ENCODE measurements at places on chromosomes 16 and 17.
A peak's percentile ranks its signal among the peaks of the same experiment; 100 is the strongest.

GRCh38 chr17:70271200-70271599 is 101.9 kb downstream of the KCNJ2 start:
- DNase-seq, result no peak

- DNase-seq, result no peak
Observed at GRCh38 chr17:7961421-7961820, 29.4 kb downstream of the CNTROB start.

DNA sequence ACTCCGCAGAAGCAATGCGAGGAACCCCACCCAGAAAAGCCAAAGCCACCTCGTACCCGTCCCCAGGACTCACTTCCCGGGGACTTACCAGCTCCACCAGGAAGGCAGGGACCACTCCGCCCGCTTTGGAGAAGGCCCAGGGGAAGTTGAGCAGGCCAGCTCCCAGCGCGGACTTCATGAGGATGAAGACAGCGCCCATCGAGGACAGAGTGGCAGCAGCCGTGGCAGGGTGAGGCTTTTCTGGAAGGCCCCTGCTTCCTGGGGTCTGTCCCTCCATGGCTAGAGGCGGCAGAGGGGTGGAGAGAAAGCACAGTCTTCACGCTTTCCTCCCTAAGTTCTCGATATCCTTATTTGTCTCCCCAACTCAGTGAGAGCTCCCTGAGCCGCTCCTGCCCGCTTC is 714 bp downstream of the SLC38A8 start:
- DNase-seq, result no peak

- DNase-seq, result no peak
Observed at GRCh38 chr16:83942815-83943515, 10.1 kb upstream of the OSGIN1 start.

GRCh38 chr16:58421529-58421928 is 29.3 kb downstream of the GINS3 start:
- DNase-seq, result no peak

- DNase-seq, result no peak
Observed at GRCh38 chr16:89257281-89257731, 39.8 kb downstream of the ZNF778 start.

DNA sequence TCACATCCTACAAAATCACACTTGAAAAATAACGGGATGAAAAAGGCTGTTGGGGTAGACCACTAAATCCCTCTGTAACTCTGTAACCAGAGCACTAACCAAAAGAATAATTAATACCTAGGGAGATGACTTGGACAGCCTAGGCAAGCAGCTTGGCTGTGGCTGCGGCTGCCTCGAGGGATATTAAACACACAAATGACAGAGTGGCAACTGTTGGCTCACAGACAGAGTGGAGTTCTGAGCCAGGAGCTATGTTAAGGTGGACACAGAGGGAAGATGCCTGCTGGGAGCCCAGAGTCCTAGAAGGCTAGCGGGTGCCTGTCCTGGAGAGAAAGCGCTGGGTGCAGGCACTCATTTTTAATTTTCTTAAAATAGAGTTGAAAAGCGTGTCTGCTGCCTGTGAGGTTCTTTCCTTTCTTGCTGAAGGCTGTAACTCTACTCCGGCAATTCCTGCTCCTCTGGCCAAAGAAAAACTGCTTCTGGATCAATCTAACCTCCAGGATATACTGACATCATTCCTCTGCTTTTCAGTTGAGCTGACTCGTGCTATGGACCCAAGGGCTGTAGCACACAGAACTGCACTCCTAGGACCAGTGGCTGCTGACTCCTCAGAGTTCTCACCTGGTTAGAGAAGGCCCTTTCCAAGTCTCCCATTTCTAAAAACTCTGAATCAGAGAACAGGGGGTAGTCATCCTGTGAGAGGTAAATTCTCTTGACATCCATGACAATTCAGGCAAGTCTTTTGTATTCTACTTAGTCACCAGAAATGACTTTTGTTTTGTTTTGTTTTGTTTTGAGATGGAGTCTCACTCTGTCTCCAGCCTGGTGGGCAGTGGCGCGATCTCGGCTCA is 147.9 kb downstream of the STX8 start:
- DNase-seq, result no peak

DNA sequence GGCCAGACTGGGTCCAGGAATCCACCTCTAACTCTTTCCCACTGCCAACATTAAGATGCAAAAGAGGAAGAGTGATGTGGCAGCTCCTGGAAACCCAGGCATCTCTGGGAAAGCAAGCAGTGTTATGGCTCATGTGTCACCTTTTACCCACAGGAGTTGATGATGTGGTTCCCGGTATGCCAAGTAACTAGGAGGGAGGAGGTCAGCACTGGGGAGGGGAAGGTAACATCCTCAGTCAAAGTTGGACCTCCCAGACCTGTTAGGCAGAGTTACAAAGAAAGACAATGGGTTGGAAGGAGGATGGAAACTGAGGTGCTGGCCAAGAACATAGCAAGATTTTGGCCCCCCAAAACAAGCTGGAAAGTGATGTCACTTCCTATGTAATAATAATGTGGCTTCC is 11.4 kb downstream of the KRABD2 start:
- no peak for DNase-seq

DNA sequence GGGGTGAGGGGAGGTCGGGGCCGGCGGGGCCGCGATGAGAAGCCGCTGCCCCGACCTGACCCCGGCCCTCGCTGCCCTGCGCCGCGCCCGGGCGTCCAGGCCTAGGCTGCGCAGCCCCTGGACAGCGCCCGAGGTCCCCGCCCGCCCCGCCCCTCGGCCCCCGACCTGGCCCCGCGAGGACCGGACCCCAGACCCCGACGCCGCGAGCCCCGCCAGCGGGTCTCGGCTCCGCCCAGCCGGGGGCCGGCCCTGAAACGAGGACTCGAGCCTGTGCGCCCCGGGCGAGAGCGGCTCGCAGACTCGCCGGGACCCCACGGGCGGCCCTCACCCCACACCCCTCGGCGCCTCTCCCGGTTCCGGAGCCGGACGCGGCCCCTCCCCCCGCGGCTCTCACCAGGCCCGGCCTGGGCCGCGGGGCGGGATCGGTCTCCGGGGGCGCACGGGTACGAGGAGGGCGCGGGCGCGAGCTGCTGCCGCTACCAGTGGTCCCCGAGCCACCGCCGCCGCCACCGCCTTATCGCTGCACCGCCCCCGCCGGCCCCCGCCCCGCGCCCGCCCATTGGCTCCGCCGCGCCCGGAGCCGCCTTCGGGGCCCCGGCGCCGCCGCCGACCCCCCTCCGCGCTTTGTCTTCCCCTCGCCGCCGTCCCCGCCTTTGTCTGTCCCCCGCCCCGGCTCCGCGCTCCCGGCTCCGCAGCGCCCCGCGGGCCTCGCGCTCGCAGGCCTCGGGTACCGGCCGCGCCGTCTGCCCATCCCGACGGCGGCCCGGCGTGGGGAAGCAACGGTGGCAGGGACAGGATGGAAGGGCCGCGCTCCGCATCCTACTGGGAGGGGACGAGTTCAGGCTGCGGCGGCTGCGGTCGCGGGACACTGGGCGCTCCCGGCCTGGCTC is at the start of gene LIMD2:
LIMD2 (minus strand) TSS at position 488 of the 890 bp plus-strand sequence. CDS start 827 bp downstream, outside the sequence.
- DNase-seq, result peak; percentile 25

- no peak for DNase-seq
Observed at GRCh38 chr17:7825206-7825990, 8.6 kb upstream of the KDM6B start.

DNA sequence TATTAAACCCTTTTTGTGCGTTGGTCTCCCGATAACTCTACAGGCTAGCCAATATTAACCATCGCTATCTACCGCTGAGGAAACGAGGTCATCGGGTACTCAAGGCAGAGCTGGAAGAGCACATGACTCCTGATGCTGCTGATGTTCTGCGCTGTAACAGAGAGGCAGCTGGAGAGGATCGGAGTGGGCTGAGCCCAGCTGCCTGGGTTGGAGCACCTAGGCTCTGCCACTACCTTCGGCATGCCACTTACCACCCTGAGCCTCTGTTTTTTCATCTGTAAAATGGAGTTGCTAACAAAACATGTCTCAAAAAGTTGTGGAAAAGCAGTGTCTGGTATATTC is 432 bp upstream of the SLC46A1 start:
- no peak for DNase-seq

DNA sequence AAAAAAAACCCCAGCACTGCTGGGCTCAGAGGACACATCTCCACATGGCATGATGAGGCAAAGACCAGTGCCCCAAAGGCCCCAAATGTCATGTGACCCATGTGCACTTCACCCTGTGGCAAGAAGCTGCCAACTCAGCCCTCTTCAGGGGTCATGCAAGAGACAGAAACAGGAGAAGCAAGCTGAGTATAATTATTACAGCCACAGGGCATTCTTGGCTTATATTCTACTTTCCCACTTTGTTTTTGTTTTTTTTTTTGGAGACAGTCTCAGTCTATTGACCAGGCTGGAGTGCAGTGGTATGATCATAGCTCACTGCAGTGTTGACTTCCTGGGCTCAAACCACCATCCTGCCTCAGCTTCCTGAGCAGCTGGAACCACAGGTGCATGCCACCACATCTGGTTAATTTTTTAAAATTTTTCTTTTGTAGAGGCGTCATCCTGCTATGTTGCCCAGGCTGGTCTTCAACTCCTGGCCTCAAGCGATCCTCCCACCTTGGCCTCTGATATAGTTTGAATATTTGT is 32.7 kb upstream of the LITAF start:
- DNase-seq, result no peak

DNA sequence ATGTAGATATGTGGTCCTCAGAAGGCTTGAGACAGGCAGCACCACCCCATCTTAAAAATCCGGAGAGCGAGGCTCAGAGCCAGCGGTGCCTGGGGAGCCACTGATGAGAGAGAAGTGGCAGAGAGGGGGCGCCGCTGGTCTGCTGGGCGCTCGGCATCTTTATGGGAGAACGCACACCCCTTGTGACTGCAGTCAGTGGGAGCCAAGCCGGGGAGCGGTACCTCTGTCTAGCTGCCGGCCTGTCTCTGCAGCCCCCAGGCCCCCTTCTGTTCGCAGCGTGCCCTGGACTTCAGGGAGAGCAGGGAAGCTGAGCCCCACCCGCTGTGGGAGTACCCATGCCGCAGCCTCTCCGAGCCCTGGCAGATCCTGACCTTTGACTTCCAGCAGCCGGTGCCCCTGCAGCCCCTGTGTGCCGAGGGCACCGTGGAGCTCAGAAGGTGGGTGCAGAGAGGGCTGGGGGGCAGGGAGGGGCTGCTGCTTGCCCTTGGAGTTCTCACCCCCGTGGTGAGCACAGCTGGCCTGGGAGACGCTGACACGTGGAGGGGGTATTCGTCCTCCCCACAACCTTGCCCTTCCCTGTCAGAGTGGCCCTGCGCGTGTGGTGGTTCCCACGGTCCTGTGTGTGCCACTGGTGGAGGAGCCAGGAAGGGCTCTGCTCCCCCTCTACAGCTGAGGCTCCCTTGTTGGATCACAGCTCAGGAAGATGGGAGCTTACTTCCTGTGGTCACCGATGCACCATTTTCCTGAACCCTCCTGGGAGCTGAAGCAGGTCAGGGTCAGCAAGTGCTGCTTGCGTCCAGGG is 44.8 kb downstream of the PRMT7 start:
- no peak for DNase-seq

DNA sequence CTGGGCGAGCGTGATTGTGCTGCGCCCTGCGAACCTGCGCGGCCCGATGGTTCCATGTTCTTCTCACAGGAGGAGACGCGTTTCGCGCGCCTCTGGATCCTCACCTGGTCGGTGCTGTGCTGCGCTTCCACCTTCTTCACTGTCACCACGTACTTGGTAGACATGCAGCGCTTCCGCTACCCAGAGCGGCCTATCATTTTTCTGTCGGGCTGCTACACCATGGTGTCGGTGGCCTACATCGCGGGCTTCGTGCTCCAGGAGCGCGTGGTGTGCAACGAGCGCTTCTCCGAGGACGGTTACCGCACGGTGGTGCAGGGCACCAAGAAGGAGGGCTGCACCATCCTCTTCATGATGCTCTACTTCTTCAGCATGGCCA is 1.0 kb downstream of the FZD2 start:
- no peak for DNase-seq

DNA sequence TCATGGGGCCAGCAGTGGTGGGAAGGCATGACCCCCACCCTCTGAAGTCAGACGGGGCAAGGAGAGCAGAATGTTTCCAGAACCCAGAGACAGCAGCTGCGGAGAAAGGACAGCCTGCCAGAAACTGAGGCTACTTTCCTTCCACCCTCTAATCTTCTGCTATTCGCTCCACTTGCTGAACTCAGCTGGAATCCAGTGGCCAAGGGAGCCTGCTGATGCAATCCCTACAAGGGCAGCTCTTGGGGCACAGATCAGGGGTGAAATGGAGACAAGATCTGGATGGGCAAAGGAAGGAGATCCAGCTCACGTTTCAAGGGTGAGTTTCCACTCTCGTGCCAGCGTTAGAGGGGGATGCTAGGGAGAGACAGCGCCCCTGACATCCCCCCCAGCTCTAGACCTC is 479.1 kb downstream of the SLC39A11 start:
- no peak for DNase-seq

GRCh38 chr17:692116-692515 is 22.5 kb downstream of the VPS53 start:
- DNase-seq, result no peak

DNA sequence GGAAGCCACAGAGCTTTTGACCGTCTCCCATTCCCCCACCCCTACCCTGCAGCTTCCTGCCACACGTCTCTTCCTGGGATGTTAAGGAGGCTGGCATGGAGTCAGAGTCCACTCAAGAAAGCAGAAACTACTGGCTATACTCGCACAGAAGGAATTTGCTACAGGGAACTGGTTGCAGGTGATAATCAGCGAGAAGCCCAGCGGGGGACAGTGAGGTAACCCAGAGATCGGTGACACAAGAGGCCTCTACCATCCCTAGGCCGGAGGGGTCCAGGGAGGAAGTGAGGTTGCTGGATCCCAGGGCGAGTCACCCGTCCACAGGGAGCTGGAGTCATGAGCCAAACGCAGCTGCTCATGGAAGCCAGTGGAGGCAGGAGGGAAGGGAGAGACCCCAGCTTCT is 93.7 kb downstream of the SDK2 start:
- no peak for DNase-seq

- DNase-seq, result no peak
Observed at GRCh38 chr16:26134588-26134987, 442.8 kb downstream of the HS3ST4 start.

DNA sequence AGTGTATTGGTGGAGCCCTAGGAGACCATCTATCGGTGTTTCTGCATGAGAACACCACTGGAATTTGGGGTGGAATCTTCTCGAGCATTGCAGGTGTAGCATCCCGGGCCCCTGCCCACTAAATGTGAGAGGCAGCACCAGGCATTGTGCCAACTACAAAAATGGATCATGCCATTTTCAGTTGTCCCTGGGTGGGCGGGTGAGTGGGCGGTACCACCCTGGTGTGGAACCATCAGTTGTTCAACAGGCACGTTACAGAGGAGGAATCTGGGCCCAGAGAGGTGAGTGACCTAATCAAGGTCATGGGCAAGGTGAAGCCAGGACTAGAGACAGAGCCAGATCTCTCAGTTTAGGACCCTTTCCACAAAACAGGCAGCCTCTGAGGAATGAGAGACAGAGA is 8.8 kb downstream of the PIPOX start:
- no peak for DNase-seq

GRCh38 chr17:19755392-19755791 is 7.3 kb upstream of the ALDH3A1 start:
- DNase-seq, result no peak

DNA sequence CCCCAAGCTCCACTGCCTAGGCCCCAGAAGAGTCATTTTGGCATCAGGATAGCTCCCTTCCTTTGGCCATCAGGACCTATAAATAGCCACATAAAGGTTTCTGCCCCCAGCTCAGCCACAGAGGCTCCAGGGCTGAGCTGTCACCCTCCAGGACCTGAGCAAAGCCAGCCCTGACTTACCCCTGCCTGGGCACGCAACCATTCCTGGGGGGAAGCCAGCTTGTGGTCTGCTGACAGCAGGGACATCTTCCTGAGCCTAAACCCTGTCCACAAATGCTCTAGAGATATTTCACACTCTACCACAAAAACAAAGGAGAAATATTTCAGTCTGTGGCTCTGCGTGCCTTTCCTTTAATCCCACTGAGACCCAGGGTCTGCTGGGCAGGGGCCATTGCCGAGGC is 123.7 kb upstream of the CCL2 start:
- no peak for DNase-seq

All from anterior cingulate cortex (tissue), 58 donors.